NCI-H1105 treated with DMSO at 0.1 percent for 48 hours (cell line): ENCODE measurements at places on chromosomes 2 and 18.

GRCh38 chr2:64283641-64284361 is 139.6 kb upstream of the PELI1 start:
- no peak for DNase-seq

DNA sequence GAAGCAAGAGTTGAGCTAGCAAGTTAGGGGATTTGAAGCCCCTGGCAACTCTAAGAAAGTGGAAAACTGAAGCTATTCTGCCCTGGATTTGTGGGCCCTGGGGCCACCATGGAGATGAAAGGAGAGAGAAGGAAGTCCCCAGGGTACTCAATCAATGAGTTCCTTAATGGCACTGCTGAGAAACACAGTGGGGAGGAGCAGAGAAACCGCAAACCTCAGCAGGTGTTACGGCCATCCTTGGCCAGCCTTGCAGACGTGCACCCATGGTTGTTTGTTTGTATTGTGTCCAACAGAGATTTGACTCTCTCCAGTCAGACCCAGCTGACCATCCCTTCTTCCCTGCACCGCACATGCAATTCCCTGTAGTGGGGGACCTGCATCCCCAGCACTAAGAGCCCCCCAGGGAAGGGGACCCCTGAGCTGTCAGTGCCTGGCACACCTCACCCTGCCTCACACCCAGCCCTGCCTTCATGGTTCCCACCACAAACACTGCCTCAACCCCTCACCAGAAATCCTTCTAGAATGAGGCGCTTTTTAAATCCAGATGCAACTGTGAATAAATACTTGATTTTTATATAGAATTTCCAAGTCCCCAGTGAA is 255.3 kb downstream of the SH3BP4 start:
- DNase-seq, result no peak

DNA sequence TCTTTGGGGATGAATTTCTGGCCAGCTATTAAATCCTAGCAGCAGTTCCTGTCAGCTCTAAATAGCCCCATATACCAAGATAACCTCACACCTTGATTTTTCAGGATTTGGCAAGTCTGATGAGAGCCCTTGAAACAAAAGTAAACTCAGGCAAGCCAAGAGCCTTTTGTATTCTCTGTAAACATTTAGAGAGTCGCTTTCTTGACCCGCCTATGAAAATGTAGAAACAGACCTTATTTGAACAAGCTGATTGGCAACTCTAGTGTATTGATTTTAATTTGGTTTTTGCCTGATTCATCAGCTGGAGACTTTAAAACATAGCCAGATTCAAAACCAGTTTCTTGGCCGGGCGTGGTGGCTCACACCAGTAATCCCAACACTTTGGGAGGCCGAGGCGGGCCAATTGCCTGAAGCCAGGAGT is 43.4 kb downstream of the CABLES1 start:
- DNase-seq, result peak; percentile 55

DNA sequence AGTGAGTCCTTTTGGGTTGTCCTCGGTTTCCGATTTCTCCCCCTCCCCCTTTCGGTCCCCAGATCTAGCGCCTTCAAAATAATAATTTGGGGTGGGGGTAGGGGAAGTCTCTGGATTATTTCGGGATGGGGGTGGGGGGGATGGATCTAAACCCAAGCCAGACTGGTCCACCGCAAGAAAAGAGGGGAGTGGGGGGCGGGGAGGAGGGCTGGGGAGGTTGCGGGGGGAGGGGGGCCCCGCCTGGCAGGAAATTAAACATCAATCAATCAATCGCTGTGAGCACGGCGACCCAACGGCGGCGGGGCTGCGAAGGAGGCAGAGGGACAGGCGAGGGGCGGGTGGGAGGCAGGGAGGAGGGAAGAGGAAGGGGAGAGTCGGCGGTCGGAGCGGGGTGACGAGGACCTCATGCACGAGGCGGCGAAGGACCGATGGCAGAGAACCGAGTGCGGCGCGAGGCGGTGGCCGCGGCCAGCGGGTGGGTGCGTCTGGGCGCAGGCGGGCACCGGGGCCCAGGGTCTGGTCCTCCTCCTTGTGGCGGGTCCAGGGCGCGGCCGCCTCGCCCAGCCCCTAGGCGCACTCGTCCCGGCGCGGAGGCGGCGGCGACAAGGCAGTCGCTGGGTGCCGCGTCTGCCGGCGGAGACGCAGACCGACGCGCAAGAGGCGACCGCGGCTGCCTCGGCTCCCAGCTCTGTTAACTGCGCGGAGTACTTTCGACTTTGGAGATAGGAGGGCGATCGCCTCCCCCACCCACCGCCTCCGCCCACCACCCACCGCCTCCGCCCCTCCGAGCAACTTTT is 468 bp upstream of the SATB2 start:
- peak; percentile 37 for DNase-seq

DNA sequence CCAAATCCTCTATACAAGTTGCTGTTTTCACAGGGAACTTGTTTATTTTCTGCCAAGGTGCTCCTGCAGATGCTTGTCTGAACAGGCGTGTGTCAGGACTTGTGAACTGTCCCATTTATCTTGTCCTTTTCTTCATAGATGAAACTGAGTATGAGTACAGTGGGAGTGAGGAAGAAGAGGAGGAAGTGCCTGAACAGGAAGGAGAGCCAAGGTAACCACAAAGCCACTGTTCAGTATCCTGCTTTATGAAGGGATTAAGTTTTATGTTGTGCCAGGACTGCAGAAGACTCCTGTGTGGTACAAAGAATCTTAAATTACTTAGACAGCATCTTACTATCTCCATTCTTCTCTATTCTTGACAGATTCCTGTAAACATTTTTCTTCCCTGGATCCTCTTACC is 145.0 kb downstream of the MAP4K4 start:
- no peak for DNase-seq

- DNase-seq, result no peak
These were observed 256.4 kb downstream of the ACKR3 start for GRCh38 chr2:236825989-236826510.

- no peak for DNase-seq
These were observed 139.3 kb upstream of the CTNNA2 start for GRCh38 chr2:79373358-79374130.

DNA sequence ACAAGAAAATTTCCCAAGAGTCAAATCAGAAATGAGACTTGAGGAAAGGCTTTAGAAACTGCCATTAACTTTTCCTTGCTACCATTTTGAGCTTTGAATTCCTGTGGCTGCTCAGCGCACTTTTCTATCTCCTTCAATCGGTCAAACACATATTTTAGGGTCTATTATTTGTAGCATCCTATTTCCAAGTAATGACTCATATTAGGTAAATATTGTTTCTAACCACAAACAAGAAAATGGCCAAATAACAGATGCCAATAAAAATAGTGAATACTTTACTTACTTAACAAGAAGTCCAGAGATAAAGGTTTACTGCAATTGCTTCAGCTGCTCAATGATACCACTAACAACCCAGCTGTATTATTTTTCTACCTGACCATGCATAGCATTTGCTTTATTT is 29.7 kb upstream of the CCDC178 start:
- DNase-seq, result no peak

DNA sequence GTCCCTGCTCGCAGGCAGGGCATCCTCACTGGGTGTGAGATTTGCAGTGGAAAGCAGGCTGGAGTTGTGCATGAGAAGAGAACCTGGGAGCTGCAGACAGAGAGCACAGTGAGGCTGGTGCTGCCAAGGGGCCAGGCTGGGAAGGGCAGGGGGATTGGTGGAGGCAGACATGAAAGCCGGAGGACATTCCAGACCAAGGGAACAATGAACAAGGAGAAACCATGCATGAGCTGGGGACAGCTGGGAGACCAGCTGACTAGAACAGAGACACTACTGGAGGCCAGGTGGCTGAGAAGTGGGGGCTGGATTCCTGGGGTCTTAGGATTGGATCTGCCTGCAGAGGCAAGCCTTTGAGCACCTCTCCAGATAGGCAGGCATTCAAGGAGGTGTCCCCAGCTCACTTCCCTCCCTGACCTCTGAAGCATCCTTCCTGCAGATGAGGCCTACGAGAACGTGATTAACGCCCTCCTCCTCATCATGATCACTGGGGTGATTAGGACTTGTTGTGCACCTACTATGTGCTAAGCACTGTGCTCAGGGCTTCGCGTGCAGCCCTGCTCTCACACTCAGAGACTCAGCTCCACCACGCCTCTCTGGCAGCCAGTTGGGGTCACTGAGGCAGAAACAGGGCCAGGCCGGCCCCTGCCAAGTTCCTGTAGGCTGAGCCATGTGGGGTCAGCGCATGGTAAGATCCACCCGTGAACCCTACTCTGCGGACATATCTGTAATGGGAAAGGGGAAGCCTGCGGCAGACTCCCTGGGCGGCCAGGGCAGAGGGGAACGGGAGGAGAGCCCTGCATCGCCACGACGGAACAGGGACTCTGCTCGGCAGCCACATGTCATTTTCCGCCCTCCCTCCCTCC is 74.8 kb upstream of the SLC66A3 start:
- DNase-seq, result no peak

GRCh38 chr2:240458044-240458899 is 22.8 kb downstream of the GPC1 start:
- no peak for DNase-seq

- DNase-seq, result no peak
These were observed 28.0 kb upstream of the SCYGR1 start for GRCh38 chr2:227415538-227416424.

DNA sequence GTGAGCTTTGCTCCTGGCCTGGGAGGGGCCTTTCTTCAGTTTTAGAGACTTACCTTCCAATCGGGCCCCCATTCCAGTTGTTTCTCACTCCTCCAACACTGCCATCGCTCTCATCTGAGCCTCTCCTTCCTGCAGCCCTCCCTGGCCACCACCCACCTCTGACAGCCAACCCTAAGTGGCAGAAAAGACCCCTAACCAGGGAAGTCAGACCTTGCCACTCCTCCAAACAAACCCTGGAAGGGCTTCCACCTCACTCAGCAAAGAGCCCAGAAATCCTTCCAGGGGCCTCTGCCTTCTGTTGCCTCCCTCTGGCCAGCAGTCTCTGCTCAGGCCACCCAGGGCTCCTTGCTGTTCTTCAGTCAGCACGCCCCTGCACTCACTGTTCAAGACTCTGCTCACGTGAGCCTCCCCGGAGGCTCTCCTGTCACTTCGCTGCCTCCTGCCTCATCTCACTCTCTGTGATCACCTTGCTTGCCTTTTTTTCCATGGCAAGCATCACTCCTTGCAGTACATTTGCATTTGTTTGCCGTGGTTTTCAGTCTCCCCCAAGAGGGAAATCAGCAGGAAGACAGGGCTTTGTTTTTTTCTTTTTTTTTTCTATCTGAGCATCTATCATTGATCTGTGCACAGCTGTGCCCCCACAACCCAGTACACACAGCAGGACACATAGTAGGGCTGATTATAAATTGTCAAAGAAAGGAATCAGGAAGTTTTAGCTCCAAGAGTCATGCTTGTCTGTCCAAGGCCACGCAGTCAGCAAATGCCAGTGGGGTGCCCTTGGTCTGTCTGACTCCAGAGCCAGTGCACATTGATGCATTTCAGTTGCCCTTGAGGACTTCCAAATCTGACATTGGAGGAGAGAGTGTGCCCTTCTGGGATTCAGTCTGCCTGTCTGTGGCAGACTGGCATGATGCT is 83.9 kb downstream of the INHBB start:
- DNase-seq, result no peak

DNA sequence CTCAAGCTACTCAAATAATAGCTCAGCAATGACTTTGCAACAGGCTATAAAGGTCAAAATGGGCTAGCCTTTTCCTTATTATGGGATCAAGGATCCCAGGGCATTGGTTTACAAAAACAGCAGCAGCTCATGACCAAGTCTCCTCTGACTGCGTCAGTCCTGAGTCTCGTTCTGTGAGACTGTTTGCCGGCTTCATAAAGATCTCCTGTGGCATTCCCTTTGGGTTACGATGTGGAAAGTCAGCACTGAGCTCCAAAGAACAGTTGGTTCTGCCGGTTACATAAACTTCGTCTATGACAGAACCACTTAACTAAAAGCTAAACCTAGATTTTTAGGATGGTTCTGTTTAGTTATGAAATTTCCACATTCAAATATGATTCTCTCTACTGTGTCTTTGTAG is 674.9 kb downstream of the ZEB2 start:
- DNase-seq, result no peak

GRCh38 chr18:68041327-68041726 is 524.8 kb upstream of the DSEL start:
- DNase-seq, result no peak

- DNase-seq, result no peak
These were observed 212.3 kb upstream of the ATP5MC3 start for GRCh38 chr2:175393851-175394250.

GRCh38 chr2:169395821-169396374 is 33.6 kb upstream of the LRP2 start:
- DNase-seq, result no peak

- DNase-seq, result peak; percentile 37
These were observed 336.7 kb downstream of the LPIN1 start for GRCh38 chr2:12083081-12083581.

DNA sequence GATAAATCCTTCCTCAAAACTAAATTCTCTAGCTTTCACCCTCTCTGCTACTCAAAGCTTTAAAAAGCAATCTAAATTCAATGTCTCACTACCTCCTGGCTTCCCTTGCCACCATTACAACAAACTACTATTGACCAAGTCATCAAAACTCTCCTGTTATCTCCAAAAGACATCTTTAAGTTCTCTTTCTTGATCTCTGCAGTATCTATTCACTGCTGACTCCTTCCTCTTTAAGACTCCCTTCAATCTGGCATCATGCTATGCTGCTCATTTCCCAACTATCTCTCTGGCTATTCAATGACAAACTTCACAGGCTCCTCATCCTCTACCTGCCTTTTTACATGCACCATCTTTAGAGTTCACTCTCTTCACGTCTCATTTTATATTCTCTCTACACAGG is 5.9 kb downstream of the PPP3R1 start:
- no peak for DNase-seq

GRCh38 chr2:234308073-234308812 is 188.6 kb downstream of the ARL4C start:
- no peak for DNase-seq

DNA sequence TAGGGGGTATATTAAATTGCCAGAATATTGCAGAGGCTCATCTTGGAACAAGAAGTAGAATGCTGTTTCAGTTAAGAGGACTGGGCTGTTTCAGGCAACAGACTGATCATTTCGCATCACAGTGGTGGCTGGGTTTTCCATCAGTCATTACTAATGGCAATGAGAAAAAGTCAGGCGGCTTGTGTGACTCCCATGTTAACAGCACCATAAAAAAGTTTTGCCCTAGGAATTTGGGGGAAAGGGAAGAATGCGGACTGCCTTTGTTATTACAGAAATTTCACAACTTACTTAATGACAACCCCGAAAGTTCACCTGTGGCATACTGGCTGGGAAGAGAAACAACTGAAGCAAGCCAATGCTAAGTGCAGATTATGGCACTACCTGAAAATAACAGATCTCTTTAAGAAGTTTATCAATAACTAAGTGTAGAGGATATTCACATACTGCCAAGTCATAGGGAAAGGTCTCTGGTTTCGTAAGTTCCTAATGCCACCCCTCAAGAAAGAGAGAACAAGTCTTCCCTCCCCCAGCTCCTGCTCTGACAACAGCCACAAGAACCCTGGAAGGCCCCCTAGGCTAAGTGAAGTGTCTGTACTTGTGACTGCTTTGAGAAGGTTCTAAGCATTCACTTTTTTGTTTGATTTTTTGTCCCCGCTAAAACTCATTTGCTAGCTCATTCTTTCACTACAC is 40.5 kb upstream of the AP1S3 start:
- DNase-seq, result no peak

- no peak for DNase-seq
These were observed 65.2 kb downstream of the ZEB2 start for GRCh38 chr2:144454466-144455287.
